GM12864 (cell line): ENCODE measurements at places on chromosomes 2 and 18.

GRCh38 chr18:23924813-23925212, 89.7 kb upstream of the TTC39C start:
- no peak for DNase-seq

DNA sequence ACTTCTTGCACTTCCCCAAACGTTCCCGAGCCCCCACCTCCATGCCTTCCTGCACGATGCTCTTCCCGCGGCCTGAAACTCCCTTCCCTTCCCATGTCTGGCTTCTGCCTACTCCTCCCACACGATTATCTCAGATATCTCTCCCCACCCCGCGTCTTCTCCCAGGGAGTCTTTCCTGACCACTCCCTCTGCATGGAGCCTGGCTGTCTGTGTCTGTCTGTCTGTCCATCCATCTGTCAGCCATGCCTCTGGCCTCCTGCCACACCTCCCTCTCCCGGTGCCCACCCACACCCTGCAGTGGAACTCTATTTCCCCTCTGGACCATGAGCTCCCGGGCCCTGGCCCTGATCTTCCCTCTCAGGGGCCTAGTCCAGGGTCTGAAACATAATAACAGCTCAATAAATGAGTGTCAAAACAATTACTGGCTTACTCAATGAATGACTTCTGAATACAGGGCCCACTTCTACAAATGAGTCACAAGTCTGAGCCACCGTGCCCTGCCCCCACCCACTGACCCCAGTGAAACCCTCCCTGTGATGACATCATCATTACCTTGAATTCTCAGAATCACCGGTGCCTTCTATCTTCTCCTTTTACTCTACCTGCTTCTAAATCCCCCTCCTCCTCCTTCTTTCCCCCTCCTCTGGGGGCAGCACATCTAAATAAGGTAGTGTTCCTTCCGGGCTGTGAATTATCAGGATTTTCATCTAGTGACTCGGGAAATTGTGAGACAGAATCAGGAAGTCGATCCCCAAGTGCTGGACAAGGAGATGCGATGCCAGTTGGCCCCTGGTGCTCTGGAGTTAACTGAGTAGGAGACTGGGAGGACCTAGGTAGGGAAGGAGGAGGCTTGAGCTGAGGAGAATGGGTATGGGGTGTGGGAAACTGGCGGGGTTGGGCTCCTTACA, 46.1 kb upstream of the PLB1 start:
- no peak for DNase-seq

DNA sequence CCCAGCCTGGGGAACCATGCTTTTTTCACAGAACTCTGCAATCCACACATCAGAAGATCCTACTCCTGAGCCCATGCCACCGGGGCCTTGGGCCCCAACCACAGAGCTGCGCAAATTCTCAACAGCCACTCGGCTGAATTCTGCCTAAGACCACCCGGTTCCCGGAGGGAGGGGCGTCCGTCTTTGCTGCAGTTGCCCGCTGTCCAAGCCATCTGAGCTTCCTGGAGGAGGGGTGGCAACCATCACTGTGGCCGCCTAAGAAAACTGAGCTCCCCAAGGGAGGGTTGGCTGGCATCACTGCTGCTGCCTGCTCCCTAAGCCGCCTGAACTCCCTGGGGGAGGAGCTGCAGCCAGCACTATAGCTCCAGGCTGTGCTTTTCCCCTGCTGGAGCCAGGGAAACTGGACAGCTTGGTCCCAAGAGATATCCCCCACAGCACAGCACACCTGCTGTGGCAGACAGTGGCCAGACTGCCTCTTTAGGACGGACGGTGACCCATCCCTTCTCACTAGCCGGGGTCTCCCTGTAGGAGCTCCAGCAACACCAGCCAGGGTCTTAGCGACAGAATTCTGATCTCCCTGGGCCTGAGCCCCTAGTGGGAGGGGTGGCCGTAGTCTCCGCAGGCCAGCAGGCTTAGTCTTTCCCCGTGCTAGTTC, 1411.6 kb upstream of the CDH2 start:
- DNase-seq, result no peak

GRCh38 chr2:18473241-18474181, 86.9 kb downstream of the RDH14 start:
- DNase-seq, result no peak

GRCh38 chr18:72993250-72993649, 125.5 kb upstream of the NETO1 start:
- DNase-seq, result no peak

DNA sequence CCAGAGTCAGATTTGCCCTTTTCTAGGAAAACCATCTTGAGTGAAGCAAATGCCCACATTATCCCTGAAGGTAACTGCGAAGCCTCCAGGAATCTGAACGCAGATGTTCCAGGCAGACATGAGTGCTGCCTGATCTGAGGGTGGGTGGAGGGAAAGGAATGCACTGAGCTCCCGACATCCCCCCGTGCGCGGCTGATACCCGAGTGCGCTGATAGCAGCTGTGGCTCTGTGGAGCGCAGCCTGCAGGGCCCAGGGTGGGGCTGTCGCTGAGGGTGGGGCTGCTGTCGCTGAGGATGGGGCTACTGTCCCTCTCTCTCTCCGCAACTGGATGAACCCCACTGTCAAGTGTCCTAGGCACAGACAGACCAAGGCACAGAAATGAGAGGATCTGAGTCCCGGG, 82.4 kb downstream of the GFPT1 start:
- no peak for DNase-seq

DNA sequence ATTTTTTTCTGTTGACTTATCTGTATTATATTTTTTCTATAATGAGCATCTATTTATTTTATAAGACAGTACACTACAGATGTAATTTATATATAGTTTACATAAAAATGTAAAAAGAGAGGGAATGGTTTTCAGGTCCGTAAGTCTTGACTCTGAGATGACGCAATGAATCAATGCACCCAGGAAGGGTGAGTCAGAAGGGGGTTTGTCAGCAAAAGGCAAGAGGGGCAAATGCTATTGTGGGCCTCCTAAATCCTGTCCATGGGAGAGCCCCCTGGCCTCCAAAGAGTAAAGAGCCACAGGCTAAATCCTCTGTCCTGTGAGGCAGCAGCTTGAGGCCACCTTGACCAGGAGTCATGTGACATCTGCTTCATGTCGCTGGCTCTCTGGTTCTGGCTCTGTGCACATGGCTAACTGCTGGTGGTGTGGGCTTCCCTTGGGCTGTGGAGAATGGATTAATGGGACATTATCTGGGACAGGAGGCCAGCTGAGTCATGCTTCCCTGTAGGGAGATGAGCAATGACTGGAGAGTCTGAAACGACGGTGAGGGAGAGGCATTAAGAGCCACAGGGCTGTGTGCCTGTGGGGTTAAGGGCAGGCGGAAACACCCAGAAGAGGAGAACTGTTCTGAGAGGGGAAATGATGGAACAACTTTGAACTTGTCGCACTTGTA, 22.8 kb upstream of the ASB18 start:
- DNase-seq, result no peak

GRCh38 chr2:28310107-28310506, 82.6 kb upstream of the FOSL2 start:
- DNase-seq, result no peak

- DNase-seq, result no peak
Observed at GRCh38 chr18:72225958-72226357, 318.2 kb downstream of the CBLN2 start.

DNA sequence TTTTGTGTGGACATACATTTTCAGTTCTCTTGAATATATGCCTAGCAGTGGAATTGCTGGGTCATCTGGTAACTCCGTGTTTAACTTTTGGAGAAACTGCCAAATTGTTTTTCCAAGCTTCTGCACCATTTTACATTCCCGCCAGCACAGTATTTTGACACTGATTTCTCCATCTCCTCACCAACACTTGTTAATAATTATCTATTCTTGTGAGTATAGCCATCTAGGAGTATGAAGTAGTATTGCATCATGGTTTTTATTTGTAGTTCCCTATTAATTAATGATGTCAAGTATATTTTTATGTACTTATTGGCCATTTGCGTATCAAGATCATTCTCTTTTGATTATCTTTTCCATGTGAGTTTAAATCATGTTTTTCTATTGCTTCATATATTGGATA, 17.9 kb upstream of the AOX1 start:
- DNase-seq, result no peak

- no peak for DNase-seq
Observed at GRCh38 chr18:9337873-9338272, 3.3 kb downstream of the TWSG1 start.

- no peak for DNase-seq
Observed at GRCh38 chr2:208820014-208820688, 413.6 kb downstream of the PTH2R start.

- DNase-seq, result no peak
Observed at GRCh38 chr2:95388091-95388692, 14.3 kb upstream of the FAHD2A start.

- no peak for DNase-seq
Observed at GRCh38 chr2:182949572-182950189, 83.2 kb upstream of the FRZB start.

- no peak for DNase-seq
Observed at GRCh38 chr2:69012310-69013141, 453 bp upstream of the ANTXR1 start.

DNA sequence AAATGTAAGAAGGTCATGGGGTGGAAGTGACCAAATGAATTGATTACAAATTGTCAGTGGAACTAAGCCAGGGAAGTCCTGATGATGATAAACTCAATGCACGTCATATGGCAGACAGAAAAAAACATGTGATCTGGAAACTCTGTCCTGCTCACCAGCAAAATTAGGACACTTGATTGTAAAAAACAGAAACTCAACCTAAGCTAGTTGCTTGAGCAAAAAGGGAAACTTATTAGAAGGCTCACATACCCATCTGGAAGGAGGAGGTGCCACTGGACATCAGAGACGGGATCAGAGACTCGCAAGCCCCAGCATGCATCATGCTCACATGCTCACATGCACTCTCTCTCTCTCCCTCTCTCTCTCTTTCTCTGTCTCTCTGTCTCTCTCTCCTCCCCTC, 96.8 kb downstream of the SP3 start:
- no peak for DNase-seq

DNA sequence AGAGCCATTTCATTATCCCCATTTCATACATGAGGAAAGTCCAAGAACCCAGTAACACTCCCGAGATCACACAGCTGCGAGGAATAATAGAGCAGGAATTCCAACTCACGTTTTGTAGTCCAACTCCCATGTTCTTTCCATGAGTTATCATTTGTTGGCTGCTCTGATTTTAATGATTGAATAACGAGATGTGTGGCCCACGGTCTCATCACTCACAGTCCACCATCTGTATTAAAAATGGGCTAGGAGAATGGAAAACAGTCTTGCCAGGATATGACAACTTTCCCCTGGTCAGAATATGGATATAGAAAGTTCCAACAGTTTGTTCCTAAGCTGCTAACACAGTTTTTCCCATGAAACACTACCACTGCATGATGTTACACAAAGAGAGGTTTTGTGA, 147.5 kb downstream of the METTL4 start:
- no peak for DNase-seq

GRCh38 chr2:228059735-228060134, 121.8 kb downstream of the SPHKAP start:
- DNase-seq, result no peak

- no peak for DNase-seq
Observed at GRCh38 chr2:237715459-237715947, 83.1 kb upstream of the RBM44 start.

- DNase-seq, result no peak
Observed at GRCh38 chr2:15968280-15969178, 28.2 kb downstream of the MYCN start.

DNA sequence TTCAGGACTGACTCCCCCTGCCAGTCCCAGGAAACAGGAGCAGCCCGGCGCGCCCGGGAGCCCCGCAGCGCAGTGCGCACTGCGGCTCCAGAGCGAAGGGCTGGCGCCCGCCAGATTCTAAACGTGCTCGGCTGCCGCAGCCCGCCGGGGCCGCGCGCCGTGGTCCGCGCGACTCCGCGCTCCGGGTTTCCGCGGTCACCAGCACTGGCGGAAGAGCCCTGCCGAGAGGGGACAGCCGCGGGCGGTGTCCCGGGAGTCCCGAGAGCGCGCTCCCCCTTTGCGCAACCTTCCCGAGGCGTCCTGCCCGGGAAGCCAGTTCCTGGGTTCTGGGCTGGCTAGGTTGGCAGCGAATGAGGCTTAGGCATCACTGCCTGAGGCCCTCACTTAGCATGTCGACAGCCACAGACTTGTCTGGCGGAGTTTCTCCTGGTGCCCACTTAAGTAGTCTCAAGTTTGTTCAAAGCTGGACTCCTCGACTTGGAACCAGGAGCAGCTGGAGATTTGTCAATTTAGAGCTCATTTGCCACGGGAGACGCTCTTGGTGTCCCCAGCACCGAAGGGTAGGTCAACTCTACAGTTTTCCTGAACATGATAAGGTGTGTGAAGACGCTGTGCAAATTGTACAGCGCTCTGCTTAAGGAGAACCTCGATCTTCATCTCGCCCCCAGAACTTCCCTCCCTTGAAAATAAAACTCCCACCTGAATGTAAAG, 1.5 kb upstream of the VSNL1 start:
- DNase-seq, result no peak
